ENCODE measurements at places on chromosomes 2 and 18. TPM values are rescaled to one million over a fixed set of nuclear protein-coding genes. Genes with fewer than 3 reads are reported as not detected.

AKAIN1 gene
- total RNA-seq, result not detected

ERMN gene
- total RNA-seq, result 1.6 TPM

AFG3L2 gene
- 36.8 TPM for total RNA-seq

EML6 gene
- total RNA-seq, result 2.4 TPM

SLC30A3 gene
- 0.88 TPM for total RNA-seq

GRCh38 chr2:70826696-70827350, 6.4 kb upstream of the CLEC4F start:
- no peak for DNase-seq

- no peak for DNase-seq
Observed at GRCh38 chr2:41957431-41957830, 90.4 kb upstream of the PKDCC start.

DNA sequence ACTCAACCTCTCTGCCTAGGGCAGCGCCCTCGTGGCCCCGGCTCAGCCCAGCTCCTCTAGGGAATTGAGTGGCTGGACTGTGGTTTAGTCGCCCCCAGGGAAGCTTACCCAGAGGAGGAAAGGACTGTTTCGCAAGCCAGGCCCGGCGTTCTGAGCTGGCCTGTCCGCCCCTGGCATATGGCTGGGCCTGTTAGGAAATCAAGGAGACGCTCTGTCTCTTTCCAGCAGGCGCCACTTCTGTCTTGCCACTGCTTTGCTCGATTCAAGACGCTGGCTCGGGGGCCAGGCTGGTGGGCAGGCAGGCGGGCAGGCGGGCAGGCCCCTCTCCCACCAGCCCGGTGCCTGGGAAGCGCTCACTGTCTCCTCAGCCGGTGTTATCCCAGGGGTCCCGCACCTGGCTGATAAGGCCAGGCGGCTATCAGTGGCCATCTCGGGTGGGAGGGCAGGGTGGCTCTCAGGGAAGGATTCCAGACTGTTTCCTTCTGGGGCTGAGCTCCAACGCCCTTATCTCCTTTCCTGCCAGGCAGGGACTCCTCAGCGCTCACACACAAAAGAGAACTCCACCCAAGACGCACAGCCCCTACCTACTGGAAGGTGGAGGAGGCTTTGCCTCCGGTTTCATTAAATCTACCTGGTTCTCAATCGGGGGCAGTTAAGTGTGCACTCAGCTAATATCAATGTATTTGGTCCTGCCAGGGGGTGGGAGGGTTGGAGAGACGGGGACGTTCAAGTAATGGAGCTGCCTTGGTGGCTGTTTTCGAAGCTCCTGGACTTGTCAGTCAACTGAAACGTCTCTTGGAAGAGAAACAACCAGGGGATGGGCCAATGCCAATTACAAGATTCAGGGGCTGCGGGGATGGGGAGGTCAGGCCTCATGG, 109.1 kb downstream of the SMAD7 start:
- no peak for DNase-seq

GRCh38 chr2:163133602-163134001, 295.0 kb upstream of the KCNH7 start:
- DNase-seq, result no peak

DNA sequence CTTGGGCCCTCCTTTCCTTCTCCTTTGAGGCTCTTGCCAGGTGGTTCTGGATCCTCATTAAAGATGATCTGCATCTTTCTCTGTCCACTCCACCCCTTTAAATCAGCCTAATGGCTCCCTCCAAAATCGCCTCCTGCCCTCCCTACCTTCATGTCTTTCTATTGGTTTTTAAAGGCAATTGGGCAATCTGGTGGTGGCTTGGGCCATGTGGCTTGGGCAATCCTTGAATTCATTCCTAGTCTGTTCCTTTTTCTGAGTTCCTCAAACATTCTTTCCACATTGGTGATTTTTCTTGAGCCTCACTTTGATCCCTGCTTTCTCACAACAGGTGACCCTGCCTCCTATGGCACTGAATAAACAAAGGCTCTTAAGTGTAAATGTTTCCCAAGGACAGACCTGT, 266.2 kb upstream of the REV1 start:
- DNase-seq, result no peak

DNA sequence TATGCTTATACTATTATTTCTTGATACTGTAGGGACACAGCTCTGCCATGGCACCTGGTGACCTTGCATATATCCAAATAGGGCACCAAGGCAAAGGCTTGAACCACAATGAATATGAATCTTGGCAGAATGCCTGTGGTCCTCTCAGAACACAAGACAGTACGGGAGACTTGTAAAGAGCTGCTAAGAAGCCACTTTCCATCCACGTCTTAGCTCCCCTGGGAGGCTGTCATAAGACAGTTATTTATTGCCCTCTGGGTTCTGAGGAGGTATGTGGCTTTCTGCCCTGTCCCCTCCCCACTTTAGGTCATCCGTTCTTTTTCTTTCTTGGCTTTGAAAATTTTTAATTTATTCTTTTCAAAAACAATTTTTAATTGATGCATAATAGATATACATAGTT, 29.8 kb upstream of the MRPL33 start:
- no peak for DNase-seq
